NCI-H524 treated with DMSO at 0.1 percent for 48 hours (cell line): ENCODE measurements at places on chromosomes 5 and 9.

DNA sequence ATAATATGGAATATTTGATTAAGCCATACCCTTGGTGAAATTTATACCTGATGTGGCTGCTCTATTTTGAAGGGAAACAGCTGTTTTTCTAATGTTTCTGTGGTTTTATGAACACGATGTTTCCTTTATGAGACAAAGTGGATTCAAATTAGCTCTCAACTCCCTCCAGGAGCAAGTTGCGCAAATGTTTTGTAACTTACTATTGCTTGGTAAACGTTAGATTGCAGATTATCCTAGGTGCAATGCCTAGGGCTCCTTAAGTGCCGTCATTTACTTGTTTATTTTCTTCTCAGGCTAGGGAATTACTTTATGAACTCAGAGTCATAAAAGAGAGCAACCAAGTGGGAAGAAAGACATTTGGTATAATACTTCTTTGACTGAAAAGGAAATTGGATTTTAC, 763.1 kb downstream of the TAF11L14 start:
- no peak for DNase-seq

DNA sequence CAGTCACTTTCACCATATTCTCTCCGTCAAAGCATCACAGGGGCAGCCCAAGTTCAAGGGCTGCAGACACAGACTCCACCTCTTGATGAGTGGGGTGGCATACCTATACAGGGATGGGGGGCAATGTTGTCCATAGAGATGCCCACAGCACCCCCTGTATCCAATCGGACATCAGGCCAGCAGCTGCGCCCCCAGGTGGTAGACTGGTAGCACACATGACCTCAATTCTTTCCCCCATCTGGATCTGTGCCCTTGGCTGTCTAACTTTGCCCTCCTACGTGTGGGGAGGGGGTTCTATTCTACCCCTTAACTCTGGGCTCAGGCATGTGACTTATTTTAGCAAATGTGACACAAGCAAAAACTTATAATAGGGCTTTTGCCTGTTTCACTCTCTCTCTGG, 84.0 kb upstream of the SLC25A48 start:
- DNase-seq, result no peak

GRCh38 chr9:81669041-81669651, 20.2 kb downstream of the TLE1 start:
- no peak for DNase-seq

- no peak for DNase-seq
Observed at GRCh38 chr9:129626625-129627284, 792 bp downstream of the NTMT1 start.

DNA sequence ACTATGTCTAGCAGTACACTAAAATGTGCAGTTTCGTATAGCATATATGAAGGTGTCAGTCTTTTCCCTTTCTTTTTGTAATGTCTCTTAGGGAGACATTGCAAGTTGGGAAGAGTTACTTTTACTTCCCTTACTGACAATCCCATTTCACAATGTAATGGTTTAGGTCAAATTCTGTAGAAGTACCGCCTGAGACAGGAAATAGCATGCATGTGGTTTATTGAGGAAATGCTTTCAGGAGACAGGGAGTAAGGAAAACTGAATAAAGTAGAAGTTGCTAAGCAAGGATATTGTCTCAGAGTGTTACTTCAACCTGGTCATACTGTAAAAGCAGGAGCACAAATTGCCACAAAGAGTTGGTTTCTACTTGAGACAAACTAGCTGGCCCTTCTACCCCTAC, 32.1 kb upstream of the MSANTD3 start:
- DNase-seq, result no peak

DNA sequence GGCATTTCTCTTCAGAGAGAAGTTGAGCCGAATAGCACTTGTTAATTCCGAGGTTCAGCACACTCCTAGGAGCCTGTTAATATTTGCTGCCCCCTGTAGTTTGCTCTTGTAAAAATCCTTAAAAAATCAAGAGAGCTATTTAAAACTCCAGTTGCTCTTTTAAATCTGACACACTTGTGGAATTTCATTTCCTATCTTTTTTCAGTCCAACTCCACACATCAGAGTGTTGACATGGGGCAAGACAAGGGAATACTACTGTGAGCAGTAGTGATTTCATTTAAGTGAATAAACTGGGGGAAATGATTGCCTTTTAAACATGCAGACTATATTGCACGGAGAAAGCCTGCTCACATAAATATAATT, 1096.3 kb upstream of the DMAC1 start:
- no peak for DNase-seq

- DNase-seq, result no peak
Observed at GRCh38 chr5:88833371-88834130, 49.4 kb downstream of the MEF2C start.

DNA sequence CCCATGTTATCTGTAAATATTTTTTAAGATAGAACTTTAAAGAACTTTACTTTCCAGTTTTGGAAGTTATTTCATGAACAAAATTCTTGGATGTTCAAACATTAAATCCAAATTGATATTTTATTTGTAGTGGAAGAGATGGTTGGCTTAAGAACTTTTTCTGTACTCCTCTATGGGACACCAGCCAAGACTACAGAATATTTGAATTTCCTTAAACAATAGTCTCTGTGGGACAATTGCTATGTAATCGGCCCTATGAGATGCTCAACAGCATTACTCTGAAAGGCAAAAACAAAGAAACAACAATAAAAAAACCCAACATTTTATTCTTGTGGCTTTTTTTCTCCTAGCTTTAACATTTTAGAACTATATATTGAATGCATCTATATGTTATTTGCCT, 289.3 kb downstream of the ARHGEF28 start:
- no peak for DNase-seq

GRCh38 chr5:72427488-72428437, 79.4 kb downstream of the ZNF366 start:
- DNase-seq, result no peak

DNA sequence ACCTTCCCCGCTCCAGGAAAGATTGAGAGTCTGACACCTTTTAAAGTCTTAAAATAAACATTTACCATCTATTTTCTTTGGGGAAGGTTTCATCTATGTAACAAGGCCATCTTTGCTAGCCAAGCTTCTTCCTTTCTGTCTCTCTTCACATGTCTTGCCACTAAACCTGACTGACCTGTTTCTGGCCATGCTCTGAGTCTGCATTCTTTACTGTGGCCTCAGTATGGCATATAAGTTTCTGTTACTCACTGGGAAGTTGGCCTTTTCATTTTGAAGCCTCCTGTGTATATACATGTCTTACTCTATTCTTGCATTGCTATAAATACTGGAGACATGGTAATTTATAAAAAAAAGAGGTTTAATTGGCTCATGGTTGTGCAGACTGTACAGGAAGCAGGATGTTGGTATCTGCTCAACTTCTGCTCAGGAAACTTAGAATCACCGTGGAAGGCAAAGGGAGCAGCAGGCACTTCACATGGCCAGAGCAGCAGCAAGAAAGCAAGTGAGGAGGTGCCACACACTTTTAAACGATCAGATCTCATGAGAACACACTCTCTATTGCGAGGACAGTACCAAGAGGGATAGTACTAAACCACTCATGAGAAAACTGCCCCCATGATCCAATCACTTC, 48.1 kb downstream of the KCNV2 start:
- DNase-seq, result no peak

DNA sequence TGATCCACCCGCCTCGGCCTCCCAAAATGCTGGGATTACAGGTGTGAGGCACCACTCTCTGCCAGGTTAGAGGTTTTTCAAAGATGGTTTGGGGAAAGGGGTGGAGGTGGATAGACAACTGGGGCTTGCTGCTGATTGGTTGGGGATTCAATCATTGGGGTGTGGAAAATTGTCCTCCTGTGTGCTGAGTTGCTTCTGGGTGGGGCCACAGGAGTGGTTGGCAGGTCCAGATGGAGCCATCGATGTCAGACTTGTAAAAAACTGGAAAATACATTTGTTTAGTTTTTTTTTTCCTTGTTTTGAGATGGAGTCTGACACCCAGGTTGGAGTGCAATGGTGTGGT, 61.9 kb upstream of the CLINT1 start:
- DNase-seq, result no peak

- DNase-seq, result no peak
Observed at GRCh38 chr5:100668511-100668910, 133.3 kb downstream of the FAM174A start.

GRCh38 chr9:126507318-126508109, 106.2 kb upstream of the LMX1B start:
- DNase-seq, result no peak

- DNase-seq, result no peak
Observed at GRCh38 chr5:38462976-38463633, 93.3 kb downstream of the LIFR start.

GRCh38 chr9:33166231-33167083, 679 bp downstream of the B4GALT1 start:
- no peak for DNase-seq

- no peak for DNase-seq
Observed at GRCh38 chr5:14186059-14186830, 43.1 kb downstream of the TRIO start.

DNA sequence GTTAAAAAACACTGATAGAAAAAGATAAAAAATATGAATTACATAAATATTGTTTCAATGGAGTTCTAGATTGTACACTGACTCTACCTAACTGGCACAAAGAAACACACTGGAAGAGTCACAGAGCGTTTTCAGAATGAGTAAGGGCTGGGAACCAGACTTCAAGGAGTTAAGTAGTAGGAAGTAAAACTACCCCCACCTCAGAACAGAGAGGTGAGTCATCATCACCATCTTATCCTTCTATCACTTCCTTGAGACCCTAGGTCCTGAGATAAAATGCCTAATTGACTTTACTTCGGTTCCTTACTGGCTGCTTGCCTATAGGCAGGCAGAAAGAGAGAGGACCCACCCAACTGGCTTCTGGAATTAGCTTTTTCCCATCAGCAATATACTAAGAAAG, 79.7 kb downstream of the ELAVL2 start:
- no peak for DNase-seq

DNA sequence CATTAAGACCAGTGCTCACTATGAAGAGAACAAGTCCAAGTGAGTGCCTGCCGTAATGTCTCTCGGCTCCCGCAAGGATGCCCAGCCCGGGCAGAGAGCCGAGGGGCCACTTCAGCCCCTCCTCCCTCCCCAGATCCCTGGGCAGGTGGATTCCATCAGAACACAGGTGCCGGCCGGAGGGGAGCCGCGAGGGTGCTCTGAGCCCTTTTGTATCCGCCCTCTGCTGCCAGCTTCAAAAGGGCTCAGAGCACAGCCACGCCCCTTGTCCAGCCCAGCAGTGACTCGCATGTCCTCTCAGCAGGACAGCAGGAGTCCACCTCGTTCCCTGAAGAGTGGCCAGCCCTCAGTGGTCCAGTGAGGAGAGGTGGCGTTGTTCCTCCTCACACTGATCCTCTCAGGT, 43.9 kb downstream of the CYFIP2 start:
- DNase-seq, result no peak

- no peak for DNase-seq
Observed at GRCh38 chr9:89374176-89374575, 55.9 kb downstream of the SECISBP2 start.

GRCh38 chr5:133996683-133997252, 8.0 kb downstream of the VDAC1 start:
- DNase-seq, result no peak

DNA sequence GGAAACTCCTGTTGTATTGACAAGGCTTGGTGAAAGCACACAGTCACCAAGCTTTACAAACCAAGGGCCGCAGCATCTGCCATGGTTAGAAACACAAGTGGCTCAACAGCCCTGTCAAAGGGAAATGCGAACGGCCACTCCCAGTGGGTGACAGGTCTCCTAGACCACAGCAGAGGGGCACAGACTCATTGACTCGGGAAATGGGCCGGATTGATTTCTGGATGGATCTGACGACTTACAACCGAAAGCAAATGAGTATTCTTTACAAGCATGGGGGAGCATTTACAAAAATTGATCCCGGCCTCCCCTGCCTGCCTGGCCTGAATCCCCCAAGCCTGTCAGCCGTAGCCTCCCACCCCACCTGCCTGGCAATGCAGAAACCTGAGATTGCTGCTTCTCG, 48.2 kb downstream of the ADAMTS2 start:
- no peak for DNase-seq

DNA sequence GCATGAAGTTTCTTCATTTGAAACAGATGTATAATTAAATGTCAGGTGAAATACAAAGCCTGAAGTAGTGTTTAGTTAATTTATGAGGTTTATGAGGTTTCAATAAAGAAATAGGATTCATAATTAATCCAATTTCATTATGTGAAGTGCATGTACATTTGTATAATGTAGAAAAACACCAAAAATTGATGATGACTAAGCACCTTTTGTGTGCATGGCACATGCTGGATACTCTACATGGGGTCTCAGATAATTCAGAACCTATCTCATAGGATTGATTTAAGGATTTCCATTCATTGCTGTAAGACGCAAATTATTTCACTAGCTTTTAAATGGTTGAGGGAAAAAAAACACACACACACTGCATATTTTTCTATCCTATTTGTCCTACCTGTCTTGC, 143.9 kb downstream of the ESM1 start:
- DNase-seq, result no peak

- no peak for DNase-seq
Observed at GRCh38 chr9:76176171-76176570, 218.1 kb downstream of the RFK start.

DNA sequence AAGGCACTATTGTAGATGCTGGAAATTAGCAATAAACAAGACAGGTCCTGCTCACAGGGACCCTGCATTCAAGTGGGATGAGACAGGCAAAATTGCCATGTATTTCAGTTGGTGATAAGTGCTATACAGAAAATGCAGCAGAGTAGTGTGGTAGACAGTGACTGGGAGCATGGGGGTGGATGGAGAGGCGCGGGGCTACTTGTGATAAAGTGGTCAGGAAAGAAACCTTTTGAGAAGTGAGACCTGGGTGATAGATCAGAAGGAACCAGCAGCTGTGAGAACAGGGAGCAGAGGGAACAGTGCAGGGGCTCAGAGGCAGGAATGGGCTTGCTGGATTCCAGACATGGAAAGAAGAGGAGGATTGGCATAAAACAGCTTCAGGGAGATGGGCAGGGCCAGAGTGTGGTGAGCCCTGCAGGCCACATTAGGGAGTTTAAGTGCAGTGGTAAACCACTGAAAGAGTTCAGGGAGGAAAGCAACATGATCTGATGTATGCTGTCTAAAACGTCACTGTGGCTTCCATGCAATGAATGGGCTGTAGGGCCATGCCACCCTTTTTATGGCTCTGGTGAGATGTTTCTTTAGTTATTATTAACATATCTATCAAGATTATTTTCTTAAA, 7.3 kb downstream of the CRHBP start:
- DNase-seq, result no peak

GRCh38 chr9:98575379-98576346, 133.1 kb downstream of the GABBR2 start:
- DNase-seq, result no peak

DNA sequence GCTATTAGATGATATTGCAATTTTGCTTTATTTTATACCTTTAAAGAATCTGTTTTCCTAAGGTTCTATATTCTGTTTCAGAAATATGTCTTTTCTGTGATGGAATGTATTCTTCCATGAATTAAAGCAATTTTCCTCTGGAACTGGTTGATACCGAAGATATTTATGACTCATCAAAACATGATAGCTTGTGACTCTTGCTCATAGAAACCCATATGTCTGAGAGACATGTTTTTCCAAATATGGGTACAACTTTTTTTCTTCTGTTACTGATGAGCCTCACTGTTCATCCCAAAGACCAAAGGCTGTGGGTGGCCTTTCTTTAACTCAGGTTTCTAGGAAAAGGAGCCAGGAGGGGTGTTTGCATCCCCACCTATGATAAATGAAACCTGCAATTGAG, 126.1 kb upstream of the PAPPA start:
- DNase-seq, result no peak
